ENCODE measurements at places on chromosomes 6 and 20. TPM values are rescaled to one million over a fixed set of nuclear protein-coding genes. Genes with fewer than 3 reads are reported as not detected.

DNA sequence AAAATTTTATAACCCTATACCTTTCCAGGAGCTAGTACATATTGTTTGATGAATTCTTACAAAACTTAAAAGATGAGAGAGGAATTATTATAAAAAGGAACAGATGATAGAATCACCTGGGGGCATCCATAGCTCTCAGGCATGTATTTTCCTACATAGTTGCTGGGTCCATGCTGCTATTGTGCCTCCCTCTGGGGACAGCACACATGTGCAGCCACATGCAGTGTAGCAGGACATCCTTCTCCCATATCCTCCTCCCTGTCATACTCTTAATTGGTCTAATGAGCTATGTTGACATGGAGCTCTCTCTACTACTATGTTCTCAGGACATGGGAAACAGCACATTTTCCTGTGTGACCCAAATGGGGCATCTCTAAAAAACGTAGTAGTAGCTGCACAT, 898.2 kb upstream of the MAP3K7 start:
- no peak overlapping the region for H3K4me3 ChIP-seq
- no peaks in the 10 kb centered on the region for H3K27me3 ChIP-seq
- H3K36me3 ChIP-seq, result no peaks in the 10 kb centered on the region
- no peak overlapping the region for H3K27ac ChIP-seq

- H3K4me1 ChIP-seq, result peaks cover 29% of the 10 kb centered on the region
- H3K36me3 ChIP-seq, result peaks cover 22% of the 10 kb centered on the region
- H3K4me3 ChIP-seq, result no peak overlapping the region
- peak overlapping the region; percentile 55 for H3K27ac ChIP-seq
- peaks cover 11% of the 10 kb centered on the region for H3K27me3 ChIP-seq
These were observed 7.8 kb downstream of the IL22RA2 start for GRCh38 chr6:137165375-137166246.

- H3K27me3 ChIP-seq, result no peaks in the 10 kb centered on the region
- no peaks in the 10 kb centered on the region for H3K36me3 ChIP-seq
- H3K27ac ChIP-seq, result no peak overlapping the region
These were observed 56.9 kb upstream of the JAG1 start for GRCh38 chr20:10730629-10731183.

GRCh38 chr6:23106951-23107350, 537.6 kb downstream of the HDGFL1 start:
- no peak for DNase-seq
- H3K4me3 ChIP-seq, result no peak overlapping the region
- no peak overlapping the region for H3K27ac ChIP-seq

DNA sequence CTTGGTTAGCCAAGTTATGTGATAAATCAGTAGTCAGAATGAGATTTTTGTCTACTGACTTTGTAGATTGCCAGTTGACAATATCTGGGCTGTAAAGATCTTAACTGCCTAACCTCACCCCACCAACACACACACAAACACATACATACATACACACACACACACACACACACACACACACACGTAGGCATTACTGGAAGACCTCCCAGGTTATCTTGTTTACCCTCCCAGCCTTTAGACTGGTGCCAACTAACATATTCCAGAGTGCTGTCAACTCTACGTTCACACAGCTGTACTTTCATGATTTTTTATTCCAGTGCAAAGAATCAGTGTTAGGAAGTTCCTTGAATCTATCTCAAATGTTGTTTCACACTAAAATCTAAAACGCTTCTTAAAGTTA, 38.9 kb downstream of the BMP5 start:
- H3K27ac ChIP-seq, result no peak overlapping the region
- H3K27me3 ChIP-seq, result no peaks in the 10 kb centered on the region
- no peak overlapping the region for H3K4me3 ChIP-seq

DNA sequence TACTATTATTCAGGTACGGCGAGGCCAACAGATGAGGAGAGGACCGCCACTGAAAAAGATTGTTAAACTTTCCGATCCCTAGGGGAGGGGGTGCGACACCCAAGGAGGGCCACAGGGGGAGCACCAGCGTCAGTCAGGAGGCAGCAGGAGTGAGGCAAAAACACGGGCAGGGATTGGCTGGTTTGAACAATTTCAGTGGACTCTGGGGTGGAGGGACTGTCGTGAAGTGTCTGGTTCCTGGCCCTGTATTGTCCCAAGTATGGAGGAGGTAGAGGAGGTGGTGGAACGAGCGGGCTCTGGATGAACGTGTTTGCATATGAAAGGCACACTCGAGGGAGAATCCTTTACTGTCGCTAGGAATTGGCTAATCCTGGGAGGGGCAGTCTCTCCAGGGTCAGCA, 32.5 kb upstream of the MCUR1 start:
- H3K27me3 ChIP-seq, result peaks cover 2% of the 10 kb centered on the region
- H3K4me1 ChIP-seq, result no peaks in the 10 kb centered on the region
- no peak for DNase-seq
- H3K4me3 ChIP-seq, result no peak overlapping the region
- H3K36me3 ChIP-seq, result no peaks in the 10 kb centered on the region

DNA sequence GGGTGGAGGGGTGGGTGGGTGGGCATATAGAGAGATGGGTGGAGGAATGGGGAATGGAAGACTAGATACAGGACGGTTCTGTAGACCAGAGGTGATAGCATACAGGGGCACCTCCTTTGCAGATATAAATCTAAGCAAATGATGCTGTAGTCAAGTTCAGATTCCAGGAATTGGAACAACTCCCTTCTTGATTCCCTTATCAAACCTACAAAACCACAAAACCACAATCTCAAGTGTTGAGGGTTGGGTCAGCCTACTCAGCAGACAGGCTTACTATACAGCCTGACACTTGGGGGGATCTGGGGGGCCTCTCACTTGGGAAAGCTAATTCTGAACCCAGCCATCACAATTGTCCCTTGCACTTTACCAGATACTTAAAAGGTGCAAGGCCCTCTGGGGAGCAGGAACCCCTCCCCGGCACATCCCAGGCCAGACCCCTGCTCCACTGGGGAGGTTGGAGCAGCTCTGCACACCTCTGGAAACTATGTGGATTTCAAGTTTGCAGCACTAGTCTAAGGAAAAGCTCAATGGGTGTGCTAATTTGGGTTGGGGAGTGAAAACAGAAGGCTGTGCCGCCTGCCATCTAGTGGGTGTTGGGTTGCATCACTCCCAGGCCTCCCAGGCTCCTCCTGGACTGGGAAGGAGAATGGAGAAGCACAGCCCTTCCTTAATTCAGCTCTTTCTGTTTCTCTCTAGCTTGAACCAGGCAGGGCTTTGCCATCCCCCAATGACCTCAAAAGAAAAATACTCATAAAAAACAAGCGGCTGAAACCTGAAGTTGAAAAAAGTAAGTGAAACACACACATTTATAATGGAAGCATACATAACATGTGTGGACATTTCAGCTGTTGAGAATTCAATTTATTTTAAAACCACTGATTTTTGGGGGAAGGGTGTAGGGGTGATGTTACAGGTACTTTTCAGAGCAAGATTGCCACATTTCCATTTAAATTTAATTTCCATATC, 121.2 kb upstream of the LAMP5 start:
- H3K4me3 ChIP-seq, result no peak overlapping the region
- H3K4me1 ChIP-seq, result peaks cover 4% of the 10 kb centered on the region
- no peaks in the 10 kb centered on the region for H3K36me3 ChIP-seq
- H3K27ac ChIP-seq, result no peak overlapping the region

GRCh38 chr6:137823826-137824555, 43.1 kb upstream of the TNFAIP3 start:
- no peaks in the 10 kb centered on the region for H3K27me3 ChIP-seq
- peak overlapping the region; percentile 70 for H3K4me3 ChIP-seq
- H3K27ac ChIP-seq, result peak overlapping the region; percentile 99
- peak; percentile 80 for DNase-seq

DNA sequence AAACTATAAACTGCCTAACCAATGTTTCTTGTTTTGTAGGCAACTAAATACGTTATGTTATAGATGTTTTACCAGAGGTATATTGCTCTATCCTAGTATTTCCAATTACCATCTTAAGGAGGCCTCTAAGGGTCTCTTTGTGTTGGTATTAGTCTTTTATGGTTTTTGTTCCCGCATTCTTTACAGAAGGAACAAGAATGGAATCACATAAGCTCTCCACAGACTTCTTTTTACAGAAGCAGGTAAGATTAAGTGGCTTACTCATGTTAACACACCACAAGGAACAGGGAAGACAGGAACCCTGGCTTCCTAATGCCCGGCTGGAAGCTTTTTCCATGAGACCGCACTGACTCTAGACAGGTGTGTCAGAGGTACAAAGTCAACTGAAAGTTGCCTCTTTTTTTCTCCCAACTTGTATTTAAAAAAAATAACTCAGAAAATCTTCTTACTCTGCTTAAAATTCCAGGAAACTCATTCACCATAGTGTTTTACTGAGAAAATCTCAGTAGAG, 55.1 kb downstream of the FKBP5 start:
- no peak for DNase-seq
- no peaks in the 10 kb centered on the region for H3K27me3 ChIP-seq
- peaks cover 60% of the 10 kb centered on the region for H3K36me3 ChIP-seq
- no peak overlapping the region for H3K27ac ChIP-seq
- H3K4me1 ChIP-seq, result peaks cover 38% of the 10 kb centered on the region
- H3K4me3 ChIP-seq, result no peak overlapping the region

DNA sequence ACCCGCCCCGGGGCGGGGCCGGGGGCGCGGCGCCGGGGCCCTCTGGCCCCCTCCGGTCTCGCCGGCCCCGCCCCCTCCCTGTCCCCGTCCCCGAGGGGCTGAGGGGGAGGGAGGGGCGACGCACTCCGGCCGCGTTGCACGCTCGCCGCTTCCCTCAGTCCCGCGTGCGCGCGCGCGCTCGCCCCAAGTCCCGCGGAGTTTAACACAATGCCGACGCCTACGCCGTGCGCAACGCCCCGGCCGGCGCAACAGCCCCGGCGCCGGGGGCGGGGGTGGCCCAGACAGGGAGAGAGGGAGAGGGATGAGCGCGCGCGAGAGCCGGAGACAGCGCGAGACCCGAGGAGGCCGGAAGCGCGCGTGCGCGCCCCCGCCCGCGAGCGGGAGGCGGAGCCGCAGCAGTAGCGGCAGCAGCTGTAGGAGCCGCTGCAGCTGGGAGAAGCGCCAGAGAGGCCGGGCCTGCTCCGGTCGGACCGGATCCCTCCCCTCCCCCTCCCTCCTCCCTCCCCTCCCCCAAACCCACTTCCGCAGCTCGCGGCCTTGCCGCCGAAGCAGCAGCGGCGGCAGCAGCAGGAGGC, 996 bp downstream of the ZBTB2 start:
- H3K36me3 ChIP-seq, result peaks cover 47% of the 10 kb centered on the region
- H3K4me1 ChIP-seq, result peaks cover 50% of the 10 kb centered on the region
- peak overlapping the region; percentile 84 for H3K27ac ChIP-seq
- peak; percentile 97 for DNase-seq

CLDN20 gene
- total RNA-seq, result not detected

FBXL4 gene
- 11.2 TPM for total RNA-seq

ADGRG6 gene
- total RNA-seq, result 0.52 TPM
